Kidney epithelial cell (primary cell): ENCODE measurements at places on chromosomes 4 and X. TPM values are rescaled to one million over a fixed set of nuclear protein-coding genes. Genes with fewer than 3 reads are reported as not detected.

DNA sequence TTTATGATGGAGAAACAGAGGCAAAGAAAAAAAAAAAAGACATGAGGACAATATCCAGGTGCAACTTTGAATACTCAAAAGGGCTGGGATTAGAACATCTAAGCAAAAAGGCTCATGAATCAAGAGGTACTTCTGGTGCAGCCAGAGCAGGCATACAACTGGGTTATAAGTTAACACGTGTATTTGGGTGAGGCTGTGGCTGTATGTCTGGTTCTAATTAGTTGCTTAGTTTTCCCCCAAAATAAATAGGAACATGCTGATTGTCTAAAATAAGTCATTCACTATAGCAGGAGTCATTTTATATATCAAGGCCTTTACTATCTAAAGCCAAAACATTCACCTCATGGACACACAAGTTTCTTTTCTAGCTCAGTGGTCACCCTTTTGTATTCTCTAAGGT lies 20.2 kb downstream of the NHS start:
- DNase-seq = no peak

DNA sequence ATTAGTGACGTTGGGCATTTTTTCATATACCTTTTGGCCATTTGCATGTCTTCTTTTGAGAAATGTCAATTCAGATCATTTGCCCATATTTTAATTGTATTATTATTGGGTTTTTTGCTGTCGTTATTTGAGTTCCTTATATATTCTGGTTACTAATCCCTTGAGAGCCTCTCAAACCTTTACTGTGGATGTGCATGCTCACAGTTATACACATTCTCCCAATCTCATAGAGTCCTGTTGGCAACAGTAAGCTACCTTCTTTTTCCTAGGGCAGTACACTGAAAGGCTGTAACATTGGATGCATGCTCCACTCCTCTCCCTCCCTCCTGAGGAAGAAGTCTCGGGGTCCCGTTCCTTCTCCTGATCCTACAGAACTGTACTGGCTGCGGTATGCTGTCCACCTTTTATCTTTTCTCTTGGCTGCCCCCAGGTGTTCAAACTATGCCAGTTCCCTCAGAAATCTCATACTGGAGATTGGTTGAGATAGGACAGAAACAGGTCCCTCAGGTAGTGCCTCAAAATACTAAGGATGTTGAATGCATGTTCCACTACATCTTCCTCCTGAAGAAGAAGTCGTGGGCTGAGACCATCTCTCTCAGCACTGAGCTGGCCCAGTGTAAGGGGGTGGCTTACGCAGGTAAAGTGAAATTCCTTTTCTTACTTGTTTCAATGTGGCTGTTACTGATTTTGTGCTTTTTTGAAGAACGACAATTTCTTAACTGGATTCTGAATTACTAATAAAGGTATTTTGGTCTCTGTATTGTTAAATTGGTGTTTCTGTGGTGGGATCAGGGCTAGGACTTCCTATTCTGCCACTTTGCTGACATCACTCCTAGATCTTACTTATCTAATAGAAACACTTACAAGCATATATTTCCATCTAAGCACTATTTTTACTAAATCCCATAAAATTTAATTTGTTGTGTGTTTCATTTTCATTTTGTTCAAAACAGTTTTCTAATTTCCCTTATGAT lies 145.4 kb upstream of the HUWE1 start:
- DNase-seq = no peak

DNA sequence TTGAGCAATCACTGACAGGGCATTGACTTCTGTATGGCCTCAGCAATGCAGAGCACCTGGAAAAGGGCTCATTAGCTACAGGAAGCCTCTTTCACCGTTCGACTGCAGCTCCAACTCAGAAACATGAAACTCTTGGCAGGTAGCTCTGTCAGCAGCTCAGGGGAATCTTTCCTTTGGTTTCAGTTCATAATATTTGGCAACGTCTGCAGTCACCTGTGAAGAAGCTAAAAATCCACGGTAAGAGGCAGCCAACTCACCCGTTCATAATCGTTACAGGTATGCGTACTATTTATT lies 354.9 kb downstream of the CAMK2D start:
- no peak for DNase-seq

GRCh38 chr4:119646347-119647071 lies 17.9 kb upstream of the PDE5A start:
- no peak for DNase-seq

The SSX1 gene
- total RNA-seq = not detected in 2 replicates

- DNase-seq = no peak
These were observed 153.2 kb downstream of the SHROOM3 start for GRCh38 chr4:76588274-76588673.

The TLL1 gene
- 2.9 and 7.9 TPM in 2 replicates for total RNA-seq

DNA sequence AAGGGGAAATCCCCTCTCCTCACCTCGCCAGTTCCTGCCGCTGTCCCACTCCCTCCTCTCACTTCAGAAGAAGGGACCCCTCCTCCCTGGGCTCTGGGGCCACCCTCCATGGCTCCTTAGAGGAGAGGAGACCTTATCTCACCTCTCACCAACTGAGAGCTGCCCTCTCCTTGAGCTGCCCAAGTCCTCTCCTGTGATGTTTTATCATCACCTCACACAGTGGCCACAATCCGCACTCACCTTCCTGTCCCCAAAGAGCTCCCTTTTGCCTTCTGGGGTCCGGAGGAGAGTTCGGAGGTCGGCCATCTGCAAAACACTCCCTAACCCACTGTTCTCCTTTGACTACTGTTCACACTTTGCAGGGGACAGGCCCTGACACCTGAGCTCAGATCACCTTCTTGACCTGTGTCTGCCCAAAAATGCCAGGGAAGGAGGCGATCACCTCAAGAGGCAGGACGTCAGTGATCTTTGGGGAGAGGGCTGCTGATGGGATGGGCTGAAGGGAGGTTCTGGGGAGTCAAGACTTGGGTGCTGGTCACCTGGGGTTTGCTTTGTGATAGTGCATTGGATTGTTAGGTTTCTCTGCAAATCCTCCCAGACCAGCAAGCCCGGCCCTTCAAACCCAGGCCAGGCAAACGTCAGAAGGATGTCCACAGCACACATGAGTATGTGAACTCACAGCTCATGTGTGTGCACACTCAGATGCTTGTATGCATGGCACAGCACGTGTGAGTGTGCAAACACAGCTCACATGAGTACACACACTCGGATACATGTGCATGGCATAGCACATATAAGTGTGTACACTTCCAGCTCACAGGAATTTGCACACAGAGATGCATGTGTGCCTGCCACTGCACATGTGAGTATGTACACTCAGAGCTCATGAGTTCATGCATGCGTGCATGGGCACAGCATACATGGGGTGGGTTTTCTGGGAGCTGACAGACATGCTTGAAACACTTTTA lies 41.8 kb downstream of the HTRA3 start:
- DNase-seq = no peak

The CXCL10 gene
- 0.34 TPM in 1 of 2 replicates, not detected in the other for total RNA-seq

The SULT1B1 gene
- not detected in 2 replicates for total RNA-seq

DNA sequence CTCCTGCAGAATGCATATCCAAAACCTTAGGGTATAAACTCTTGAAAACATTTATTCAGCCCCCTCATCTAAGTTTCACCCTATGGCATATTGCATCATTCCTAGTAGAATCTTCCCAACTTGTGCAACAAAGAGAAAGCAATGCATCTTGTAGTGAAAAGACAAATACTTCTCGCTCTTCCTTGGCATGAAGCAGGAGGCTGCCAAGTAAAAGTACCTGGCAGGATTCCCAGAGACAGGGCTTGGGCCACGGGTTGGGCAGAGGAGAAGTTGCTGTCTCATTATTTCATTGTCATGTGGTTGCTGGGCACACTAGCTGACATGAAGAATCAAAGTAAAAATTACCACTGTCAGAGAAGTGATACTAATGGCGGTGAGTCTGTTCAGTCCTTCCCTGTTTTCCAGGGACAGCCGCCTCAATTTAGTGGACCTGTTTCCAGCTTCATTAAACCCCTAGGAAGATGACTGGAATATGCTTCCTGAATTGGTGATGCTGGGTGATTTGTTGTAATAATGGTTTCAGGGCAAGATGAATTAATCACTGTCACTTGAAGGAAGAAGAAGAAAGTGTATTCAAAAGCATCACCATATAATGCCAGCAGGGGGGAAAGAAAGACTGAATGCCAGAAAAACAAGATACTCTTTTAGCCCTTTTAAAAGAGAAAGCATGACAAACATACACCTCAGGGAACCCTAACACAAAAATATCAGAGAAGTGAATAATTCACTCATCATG lies 380.5 kb upstream of the IGFBP7 start:
- no peak for DNase-seq

DNA sequence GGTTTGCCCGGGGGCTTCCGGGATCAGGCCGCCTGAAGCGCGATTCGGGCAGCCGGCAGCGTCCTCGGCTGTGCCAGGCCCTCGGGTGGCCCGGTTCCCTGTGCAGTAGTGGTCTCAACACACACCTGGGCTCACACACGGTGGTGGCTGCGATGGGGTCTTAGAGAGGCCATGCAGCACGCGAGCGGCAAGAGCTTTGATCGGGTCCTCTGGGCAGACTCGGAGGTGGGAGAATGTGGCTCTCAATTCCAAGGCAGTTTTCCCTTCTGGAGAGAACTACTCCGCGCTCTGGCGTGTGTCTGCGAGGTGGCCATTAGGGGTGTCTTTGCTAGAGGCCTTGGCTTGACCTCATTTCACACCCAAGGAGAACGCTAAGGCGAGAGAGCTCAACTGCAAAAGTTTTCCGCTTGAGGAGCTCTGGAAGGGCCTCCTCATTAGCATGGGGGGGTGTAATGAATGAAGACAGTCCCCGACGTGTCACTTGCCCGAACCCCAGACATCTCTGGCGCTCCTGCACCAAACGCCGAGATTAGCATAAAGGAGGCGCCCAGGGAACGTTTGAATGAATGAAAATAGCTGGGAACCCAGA lies 771 bp upstream of the RBPJ start:
- DNase-seq = no peak

DNA sequence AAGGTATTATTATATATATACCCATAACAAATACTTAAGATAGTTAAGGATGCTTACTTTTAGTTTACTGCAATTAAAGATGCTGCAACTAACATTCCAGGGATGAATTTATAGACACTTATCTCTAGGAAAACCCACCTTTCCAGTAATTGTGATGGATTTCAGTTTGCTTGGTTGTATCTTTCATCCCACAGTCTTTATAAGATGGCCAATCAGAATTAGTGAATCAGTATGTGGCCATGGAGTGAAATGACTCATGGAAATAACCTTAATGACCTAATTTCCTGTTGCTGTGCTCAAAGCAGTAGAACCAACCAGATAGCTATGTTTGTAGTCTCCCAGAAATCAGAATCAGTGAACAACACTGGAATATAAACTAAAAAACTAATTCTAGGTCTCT lies 26.4 kb downstream of the MOSPD2 start:
- peak; percentile 56 for DNase-seq

The SPANXC gene
- total RNA-seq = not detected in 2 replicates
